Activated CD4-positive, alpha-beta T cell treated with anti-CD3 and anti-CD28 coated beads, Interleukin-2, amount 10 ng/mL, durations not matched to agents 7 days and 5 days (primary cell): ENCODE measurements at places on chromosomes 7 and 10. TPM values are rescaled to one million over a fixed set of nuclear protein-coding genes. Genes with fewer than 3 reads are reported as not detected.

GRCh38 chr10:131018886-131019500, 292.5 kb downstream of the TCERG1L start:
- no peaks in the 10 kb centered on the region for H3K4me1 ChIP-seq
- H3K36me3 ChIP-seq: no peaks in the 10 kb centered on the region
- H3K4me3 ChIP-seq: no peak overlapping the region
- no peak for DNase-seq
- H3K27ac ChIP-seq: no peak overlapping the region

DNA sequence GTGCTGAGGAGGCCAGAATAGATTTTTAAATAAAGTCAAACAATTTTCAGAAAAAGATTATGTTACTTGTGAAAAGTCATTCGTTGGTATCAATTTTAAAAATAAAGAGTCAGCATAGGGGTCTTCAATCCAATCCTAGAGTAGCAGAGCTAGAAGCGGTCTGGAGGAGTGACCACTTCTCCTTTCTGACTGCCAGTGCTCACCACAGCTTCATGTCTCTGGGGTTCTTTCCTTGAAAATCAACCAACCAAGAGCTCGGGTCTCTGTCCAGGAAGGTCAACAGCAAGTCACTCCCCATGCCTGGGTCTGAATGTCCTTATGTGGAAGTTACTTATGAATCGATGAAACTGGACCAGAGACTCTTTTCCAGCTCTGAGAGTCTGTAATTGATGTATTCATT, 14.3 kb downstream of the PTPRN2 start:
- H3K36me3 ChIP-seq: no peaks in the 10 kb centered on the region
- no peak overlapping the region for H3K4me3 ChIP-seq
- DNase-seq: no peak
- H3K27ac ChIP-seq: no peak overlapping the region
- H3K4me1 ChIP-seq: no peaks in the 10 kb centered on the region

DNA sequence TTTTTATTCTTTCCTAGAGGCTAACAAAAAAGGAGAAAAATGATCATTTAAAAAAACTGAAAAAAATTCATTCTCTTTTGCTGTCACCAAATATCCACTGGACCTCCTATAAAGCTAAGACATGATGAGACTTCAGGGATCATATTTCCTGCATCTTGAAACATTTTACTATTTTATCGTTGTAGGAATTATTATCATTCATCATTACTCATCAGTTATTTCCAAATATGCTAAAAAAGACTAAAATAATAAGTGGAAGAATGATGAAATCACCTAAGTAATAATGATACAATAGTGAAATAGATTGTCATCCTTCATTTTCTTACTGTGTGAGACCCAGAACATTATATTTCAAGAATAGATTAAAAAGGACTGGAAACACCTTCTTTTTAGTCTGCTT, 28.3 kb downstream of the TAF3 start:
- H3K27ac ChIP-seq: no peak overlapping the region
- no peak for DNase-seq
- no peak overlapping the region for H3K4me3 ChIP-seq

DNA sequence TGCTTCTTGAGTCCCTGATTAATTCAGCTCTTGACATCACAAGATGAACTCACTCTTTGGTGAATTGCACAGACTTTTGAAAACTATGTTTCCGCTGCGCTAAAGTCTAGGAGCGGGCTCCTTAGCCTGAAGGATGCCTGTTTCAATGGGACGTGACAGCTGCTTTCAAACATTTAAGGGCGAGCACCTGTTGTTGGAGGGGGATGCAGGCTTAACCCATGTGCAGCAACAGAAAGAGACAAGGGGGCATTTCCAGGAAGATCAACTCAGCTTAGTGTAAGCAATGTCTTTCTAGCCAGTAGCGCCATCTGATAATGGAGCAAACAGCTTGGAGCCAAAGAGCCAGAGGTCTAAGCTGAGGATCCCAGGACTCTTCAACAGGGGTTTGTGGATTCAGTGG, 8.4 kb upstream of the PFKFB3 start:
- no peak for DNase-seq
- H3K4me3 ChIP-seq: no peak overlapping the region
- H3K27me3 ChIP-seq: no peaks in the 10 kb centered on the region
- no peak overlapping the region for H3K27ac ChIP-seq
- H3K4me1 ChIP-seq: peaks cover 47% of the 10 kb centered on the region
- H3K36me3 ChIP-seq: peaks cover 18% of the 10 kb centered on the region

DNA sequence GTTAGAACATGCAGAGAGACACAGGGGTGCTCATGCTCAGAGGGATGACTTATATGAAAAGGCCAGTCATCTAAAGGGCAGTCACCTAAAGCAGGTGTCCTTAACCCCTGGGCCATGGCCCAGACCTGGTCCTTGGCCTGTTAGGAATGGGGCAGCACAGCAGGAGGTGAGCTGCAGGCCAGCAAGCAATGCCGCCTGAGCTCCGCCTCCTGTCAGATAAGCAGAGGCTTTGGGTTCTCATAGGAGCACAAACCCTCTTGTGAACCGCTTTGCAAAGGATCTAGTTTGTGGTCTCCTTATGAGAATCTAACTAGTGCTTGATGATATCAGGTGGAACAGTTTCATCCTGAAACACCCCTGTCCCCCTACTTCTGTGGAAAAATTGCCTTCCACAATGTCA, 14.5 kb downstream of the ANKRD7 start:
- peaks cover 2% of the 10 kb centered on the region for H3K27me3 ChIP-seq
- no peak overlapping the region for H3K4me3 ChIP-seq
- H3K36me3 ChIP-seq: no peaks in the 10 kb centered on the region
- no peaks in the 10 kb centered on the region for H3K4me1 ChIP-seq
- DNase-seq: no peak

DNA sequence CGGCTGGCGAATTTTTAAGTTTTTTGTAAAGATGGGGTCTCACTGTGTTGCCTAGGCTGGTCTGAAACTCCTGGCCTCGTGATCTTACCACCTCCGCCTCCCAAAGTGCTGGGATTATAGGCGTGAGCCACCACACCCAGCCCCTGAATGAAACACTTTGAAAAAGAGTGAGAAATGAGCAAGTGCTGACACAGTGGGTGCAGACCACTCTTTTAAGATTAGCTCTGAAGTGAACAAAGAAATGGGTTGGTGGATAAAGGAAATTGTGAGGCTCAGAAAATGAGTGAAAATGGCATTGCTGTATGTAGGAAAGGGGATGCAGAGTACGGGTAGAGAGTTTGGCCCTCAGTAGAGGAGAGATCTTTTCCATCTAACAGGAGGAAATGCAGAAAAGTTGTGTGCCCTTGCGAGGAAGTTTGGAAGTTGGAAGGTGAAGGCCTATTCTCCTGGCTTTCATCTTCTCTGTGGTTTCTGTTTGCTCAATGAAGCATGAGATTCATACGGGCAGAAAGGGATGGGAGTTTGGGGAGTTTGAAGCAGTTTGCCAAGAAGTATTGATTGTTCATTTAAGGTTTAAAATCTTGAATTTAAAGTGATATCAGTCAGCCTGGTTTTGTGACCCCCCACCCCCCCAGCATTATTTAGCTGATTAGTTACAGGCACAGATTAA, 11.0 kb downstream of the MAPK8 start:
- no peaks in the 10 kb centered on the region for H3K27me3 ChIP-seq
- H3K27ac ChIP-seq: no peak overlapping the region
- DNase-seq: no peak
- no peaks in the 10 kb centered on the region for H3K36me3 ChIP-seq

DNA sequence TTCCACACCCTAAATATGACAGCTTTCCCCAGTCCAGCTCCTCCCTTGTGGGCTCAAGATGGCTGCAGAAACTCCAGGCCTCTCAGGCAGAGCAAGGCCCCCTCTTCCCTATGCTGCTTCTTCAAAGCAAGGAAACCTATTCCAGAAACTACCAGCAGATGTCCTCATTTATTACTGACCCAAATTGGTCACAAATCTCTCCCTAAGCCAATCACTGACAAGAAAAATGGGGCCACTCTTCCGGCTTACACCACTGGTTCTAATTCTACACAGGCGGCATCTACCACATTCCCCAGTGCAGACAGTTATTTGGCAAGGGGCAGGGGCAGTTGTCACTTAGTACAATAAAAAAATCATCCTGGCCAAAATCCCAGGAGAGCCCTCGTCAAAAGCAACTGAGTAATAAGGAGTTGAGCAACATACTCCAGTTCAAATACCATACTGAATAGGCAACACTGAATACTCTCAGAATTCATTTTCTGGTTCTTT, 150.4 kb downstream of the SFMBT2 start:
- DNase-seq: no peak
- H3K27ac ChIP-seq: no peak overlapping the region
- H3K4me1 ChIP-seq: peaks cover 58% of the 10 kb centered on the region

DNA sequence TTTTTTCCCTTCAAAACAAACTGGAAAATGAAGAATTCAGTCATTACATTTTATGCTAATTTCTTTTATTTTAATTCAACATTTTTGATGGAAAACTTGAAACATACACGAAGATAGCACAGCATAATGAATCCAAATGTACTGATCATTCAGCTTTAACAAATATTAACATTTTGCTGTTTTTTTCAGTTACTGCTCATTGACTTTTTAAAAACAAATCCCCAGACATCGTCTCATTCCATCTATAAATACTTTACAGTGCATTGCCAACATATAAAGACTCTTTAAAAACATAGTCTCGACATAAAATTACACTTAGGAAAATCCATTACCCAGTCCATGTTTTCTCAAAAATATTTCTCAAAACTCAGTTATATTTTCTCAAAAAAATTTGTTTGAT, 452.3 kb downstream of the GALNT17 start:
- DNase-seq: no peak
- H3K4me1 ChIP-seq: no peaks in the 10 kb centered on the region
- H3K36me3 ChIP-seq: no peaks in the 10 kb centered on the region
- H3K27me3 ChIP-seq: no peaks in the 10 kb centered on the region

- no peak overlapping the region for H3K4me3 ChIP-seq
- DNase-seq: no peak
- no peaks in the 10 kb centered on the region for H3K36me3 ChIP-seq
- no peak overlapping the region for H3K27ac ChIP-seq
Measured at GRCh38 chr7:135263321-135263970, 29.8 kb downstream of the STRA8 start.

DNA sequence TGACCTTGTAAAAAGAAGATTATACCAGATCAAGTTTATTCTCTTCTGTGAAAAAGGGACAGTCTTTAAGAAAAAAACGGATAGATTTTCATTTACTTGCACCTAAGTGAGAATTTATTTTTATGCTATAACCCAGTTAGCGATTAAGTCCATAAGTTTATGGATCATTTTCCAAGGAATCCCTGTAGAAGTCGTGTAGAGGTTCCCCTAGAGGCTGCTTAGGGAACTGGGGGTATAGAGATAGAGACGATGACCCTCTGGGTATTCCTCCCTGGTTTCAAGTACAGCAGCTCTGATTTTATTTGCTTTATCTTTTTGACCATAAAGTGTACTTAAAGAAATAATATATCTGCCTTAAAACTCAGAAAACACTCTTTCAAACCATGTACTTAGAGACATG, 648.4 kb upstream of the LRRTM3 start:
- H3K4me3 ChIP-seq: no peak overlapping the region
- no peak overlapping the region for H3K27ac ChIP-seq
- no peaks in the 10 kb centered on the region for H3K4me1 ChIP-seq

DNA sequence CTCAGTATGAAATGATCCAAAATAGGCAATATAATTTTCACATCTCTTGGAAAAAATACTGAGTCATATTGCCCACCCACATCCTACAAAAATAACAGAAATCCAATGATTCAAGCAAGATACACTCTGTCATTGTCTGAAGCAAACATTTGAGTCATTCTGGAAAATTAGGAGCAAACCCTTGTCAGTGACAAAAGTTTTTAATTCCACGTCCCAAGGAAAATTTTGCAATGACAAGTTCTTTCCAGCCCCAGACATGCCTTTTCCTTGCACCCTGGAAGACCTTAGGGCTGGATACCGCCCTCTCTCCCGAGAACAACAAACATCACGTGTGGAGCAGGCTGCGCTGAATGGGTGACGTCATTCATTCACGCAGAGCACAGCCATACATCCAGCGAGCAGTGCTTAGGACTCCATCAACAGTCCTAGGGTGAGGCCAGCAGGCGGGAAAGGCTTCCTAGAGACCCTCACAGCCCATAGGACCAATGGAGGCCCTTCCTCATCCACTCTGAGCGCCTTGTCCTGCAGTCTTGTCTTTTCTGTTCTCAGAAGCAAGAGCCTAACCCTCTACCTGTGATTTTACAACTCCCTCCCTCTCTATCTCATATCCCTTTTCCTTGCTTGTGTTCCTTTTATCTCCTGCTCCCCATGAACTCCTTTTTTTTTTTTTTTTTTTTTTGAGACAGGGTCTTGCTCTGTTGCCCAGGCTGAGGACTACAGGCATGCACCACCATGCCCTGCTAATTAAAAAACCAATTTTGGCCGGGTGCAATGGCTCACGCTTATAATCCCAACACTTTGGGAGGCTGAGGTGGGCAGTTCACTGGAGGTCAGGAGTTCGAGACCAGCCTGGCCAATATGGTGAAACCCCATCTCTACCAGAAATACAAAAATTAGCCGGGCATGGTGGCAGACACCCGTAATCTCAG, 23.5 kb upstream of the KDM7A start:
- peaks cover 6% of the 10 kb centered on the region for H3K36me3 ChIP-seq
- DNase-seq: no peak
- H3K4me1 ChIP-seq: peaks cover 9% of the 10 kb centered on the region
- no peaks in the 10 kb centered on the region for H3K27me3 ChIP-seq

- H3K4me3 ChIP-seq: no peak overlapping the region
- no peak overlapping the region for H3K27ac ChIP-seq
- H3K4me1 ChIP-seq: peaks cover under 1% of the 10 kb centered on the region
- no peak for DNase-seq
Measured at GRCh38 chr10:113099431-113100183, 149.6 kb downstream of the TCF7L2 start.

- no peaks in the 10 kb centered on the region for H3K27me3 ChIP-seq
- no peaks in the 10 kb centered on the region for H3K4me1 ChIP-seq
- H3K36me3 ChIP-seq: no peaks in the 10 kb centered on the region
- no peak for DNase-seq
- H3K4me3 ChIP-seq: no peak overlapping the region
Measured at GRCh38 chr7:83065714-83066113, 97.0 kb downstream of the PCLO start.

SRGN gene
- total RNA-seq: 174 TPM

SKAP2 gene
- 6.3 TPM for total RNA-seq

GRM8 gene
- not detected for total RNA-seq

TAS2R39 gene
- not detected for total RNA-seq

PAXIP1 gene
- 30.4 TPM for total RNA-seq

CYP26C1 gene
- total RNA-seq: 0.12 TPM

PIP gene
- total RNA-seq: not detected

MICU1 gene
- 28.7 TPM for total RNA-seq

FFAR4 gene
- total RNA-seq: not detected
